Hepatic stellate cell (primary cell): ENCODE measurements at places on chromosomes 13 and 19.

DNA sequence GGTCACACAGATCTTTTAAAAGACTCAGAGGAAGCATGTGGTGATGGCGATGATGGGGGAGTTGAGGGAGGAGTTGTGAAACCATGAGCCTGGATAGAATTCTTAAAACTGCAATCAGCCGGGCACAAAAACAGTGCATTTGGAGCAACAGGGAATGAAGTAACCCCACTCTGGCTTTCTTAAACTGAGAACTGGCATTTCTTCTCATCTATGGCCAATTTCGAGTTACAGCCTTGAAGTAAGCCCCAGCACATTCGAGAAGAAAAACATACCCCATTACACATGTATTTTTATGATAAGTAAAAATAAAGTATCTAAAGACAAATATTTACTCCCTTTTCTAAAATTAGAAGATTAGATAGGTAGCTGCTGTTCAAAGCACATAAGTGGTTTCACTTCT is 70.1 kb downstream of the DCLK1 start:
- DNase-seq, result no peak

GRCh38 chr13:105442040-105442439 is 1093.4 kb downstream of the EFNB2 start:
- DNase-seq, result no peak

DNA sequence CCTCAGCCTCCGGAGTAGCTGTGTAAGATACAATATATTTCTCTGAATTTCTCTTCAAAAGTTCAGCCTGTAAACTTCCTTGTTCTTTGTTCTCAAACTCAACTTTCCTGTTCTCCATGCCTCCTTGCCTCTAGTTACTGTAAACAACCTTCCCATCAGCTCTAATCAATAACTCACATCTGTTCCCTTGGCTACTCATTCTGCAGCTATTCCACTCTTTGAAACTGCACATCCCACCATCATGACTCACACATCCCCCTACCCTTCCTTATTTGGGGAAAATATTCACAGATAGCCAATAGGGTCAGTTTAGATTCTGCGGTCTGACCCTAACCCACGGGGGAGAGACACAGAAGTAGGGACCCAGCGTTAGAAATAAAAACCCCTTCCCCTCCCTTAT is 2.0 kb downstream of the ZNF562 start:
- DNase-seq, result no peak

- DNase-seq, result no peak
Measured at GRCh38 chr13:110519506-110519905, 42.0 kb downstream of the RAB20 start.

DNA sequence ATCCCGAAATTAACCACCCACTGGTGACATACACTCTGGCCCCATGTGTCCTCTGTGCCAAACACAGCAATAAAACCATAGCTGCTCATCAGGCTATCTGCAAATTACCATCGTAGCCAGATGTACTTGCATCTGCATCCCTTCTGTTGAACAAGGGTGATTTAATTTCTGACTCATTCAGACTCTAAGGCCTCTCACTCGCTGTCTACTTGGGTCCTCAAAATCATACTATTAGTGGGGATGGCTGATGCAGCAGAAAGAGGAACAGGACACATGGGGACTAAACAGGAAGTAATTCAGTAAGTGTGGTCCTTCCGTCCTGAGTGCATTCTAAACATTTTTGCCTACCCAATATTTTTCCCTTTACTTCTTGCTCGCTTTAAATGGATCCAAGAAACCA is 2275.0 kb upstream of the PCDH20 start:
- DNase-seq, result no peak

- no peak for DNase-seq
Measured at GRCh38 chr19:19997656-19998268, 41.5 kb downstream of the ZNF682 start.

GRCh38 chr19:46745030-46745429 is 827 bp upstream of the FKRP start:
- DNase-seq, result no peak

GRCh38 chr13:64314331-64314730 is 2898.7 kb upstream of the PCDH20 start:
- DNase-seq, result peak; percentile 2

GRCh38 chr13:93789058-93789457 is 562.5 kb downstream of the GPC6 start:
- no peak for DNase-seq

DNA sequence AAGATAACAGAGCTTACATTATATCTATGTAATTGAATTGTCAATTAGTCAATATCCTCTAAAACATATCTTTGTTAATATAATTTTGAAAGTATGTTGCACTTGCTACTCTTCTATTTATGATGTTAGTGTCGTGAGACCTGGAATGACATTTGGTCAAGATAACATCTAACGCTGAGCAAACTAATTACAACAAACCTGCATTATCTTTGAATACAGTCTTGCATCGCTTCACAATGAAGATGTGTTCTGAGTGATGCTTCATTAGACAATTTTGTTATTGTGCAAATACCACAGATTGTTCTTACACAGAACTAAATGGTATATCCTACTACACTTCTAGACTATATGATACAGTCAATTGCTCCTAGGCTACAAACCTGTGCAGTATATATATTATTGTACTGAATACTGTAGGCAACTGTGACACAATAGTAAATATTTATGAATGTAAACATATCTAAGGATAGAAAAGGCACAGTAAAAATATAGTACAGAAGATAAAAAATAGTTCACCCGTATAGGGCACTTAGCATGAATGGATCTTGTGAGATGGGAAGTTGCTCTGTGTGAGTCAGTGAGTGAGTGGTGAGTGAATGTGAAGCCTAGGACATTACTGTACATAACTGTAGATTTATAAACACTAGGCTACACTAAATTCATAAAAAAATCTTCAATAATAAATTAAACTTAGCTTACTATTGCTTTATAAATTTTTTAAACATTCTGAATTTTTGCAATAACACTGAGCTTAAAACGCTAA is 1773.8 kb downstream of the PCDH9 start:
- DNase-seq, result no peak
